ENCODE measurements at places on chromosomes 16 and 17.
A peak's percentile ranks its signal among the peaks of the same experiment; 100 is the strongest.

DNA sequence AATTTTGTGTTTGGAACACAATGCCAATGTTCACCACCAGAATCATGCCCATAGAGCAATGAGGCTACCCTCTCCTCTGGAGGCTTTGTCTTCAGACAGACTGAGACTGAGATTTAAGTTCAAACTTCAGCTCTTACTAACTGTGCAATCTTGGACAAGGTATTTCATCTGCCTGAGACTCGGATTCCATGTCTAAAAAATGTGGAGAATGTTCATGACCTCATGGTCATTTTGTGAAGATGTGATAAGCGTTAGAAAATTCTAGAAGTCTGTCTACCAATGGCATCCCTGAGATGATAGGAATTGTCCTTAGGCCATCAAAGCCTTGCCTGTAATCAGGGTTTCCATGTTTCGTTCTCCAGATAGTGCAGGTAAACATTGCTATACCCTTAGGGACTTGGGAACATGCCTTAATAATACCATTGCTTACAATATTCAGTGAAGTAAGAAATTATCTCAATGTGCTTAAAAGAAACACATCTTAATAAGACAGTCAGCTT is 388.2 kb upstream of the MAF start:
- no peak overlapping the region for H3K27ac ChIP-seq
- H3K4me1 ChIP-seq, result no peaks in the 10 kb centered on the region
- H3K4me3 ChIP-seq, result no peak overlapping the region
- H3K27me3 ChIP-seq, result no peaks in the 10 kb centered on the region
- H3K36me3 ChIP-seq, result no peaks in the 10 kb centered on the region

GRCh38 chr16:87496447-87496801 is 3.6 kb upstream of the ZCCHC14 start:
- no peaks in the 10 kb centered on the region for H3K4me1 ChIP-seq
- peak; percentile 23 for DNase-seq
- H3K4me3 ChIP-seq, result no peak overlapping the region
- H3K27me3 ChIP-seq, result no peaks in the 10 kb centered on the region
- H3K36me3 ChIP-seq, result no peaks in the 10 kb centered on the region

DNA sequence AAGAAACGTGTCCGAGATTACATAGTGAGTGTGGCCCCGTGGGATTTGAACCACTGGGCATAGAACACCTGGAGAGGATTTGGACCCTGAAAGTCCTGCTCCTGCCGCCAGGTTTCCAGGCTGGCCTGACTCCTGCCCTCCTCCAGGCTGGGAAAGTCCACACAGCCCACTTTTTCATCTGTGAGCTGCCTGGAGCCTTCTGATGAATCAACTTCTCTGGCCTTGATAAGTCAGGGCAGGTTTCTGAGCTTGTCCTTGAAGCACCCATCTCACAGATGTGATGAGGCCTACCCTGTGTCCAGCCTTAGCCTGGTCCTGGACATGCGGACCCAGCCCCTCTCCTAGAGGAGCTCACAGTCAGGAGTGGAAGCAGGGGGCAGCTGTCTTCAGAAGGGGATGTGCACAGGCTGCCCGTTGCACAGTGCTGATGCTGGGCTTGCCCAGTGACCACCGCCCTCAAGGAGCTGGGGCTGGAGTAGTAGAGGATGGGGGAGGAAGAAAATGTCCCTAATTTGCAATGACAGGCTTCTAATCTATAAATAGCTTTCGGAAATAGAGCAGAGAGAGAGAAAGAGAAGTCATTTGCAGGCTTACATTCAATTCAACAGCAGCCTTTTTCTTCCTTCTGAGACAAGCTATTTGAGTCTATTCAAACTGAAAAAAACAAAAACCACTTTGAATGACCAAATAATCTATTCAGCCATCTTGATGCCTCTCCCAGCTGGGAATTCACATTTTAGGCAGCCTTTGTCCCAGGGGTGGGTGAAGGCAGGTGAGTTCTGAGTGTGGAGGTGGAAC is 73.5 kb upstream of the DNAJA2 start:
- H3K27ac ChIP-seq, result no peak overlapping the region
- no peaks in the 10 kb centered on the region for H3K36me3 ChIP-seq
- H3K4me1 ChIP-seq, result no peaks in the 10 kb centered on the region
- no peak for DNase-seq
- no peak overlapping the region for H3K4me3 ChIP-seq

DNA sequence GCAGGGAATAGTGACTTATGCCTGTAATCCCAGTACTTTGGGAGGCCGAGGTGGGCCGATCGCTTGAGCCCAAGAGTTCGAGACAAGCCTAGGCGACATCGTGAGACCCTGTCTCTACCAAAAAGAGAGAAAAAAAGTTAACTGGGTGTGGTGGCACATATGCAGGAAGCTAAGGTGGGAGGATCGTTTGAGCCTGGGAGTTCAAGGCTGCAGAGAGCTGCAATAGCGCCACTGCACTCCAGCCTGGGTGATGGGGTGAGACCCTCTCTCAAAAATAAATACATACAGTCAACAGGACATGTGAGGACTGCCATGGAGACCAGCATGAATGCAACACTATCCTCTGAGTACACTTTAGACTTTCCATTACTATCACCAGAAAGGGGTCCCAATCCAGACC is 15.4 kb upstream of the ST6GALNAC2 start:
- H3K36me3 ChIP-seq, result no peaks in the 10 kb centered on the region
- H3K27ac ChIP-seq, result no peak overlapping the region
- H3K4me3 ChIP-seq, result no peak overlapping the region
- no peaks in the 10 kb centered on the region for H3K27me3 ChIP-seq
- DNase-seq, result peak; percentile 0

DNA sequence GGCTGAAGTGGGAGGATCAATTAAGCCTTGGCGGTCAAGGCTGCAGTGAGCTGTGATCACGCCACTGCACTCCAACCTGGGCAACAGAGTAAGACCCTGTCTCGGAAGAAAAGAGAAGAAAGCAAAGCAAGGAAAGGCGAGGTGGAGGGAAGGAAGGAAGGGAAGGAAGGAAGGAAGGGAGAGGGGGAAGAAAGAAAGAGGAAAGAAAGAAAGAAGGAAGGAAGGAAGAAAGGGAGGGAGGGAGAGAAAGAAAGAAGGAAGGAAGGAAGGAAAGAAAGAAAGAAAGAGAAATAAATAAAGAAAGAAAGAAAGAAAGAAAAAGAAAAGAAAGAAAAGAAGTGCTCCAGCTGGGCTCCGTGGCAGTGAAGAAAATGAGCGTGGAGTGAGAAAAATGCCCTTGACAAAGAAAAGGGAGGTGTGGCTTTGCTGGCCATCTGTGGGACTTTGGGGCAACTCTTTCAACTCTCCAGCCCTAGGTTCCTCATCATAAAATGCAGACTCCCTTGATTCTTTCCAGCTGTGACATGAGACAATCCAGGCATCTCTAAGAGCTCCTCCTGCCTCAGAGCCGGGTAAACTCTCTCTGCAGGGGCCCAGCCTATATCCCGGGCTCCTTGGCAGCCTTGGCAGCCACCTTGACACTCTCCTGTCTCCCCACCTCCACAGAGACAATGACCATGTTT is 2.4 kb downstream of the GSDMA start:
- no peaks in the 10 kb centered on the region for H3K36me3 ChIP-seq
- no peak overlapping the region for H3K4me3 ChIP-seq
- H3K4me1 ChIP-seq, result no peaks in the 10 kb centered on the region
- DNase-seq, result no peak
- no peak overlapping the region for H3K27ac ChIP-seq
- no peaks in the 10 kb centered on the region for H3K27me3 ChIP-seq

Data from aorta (tissue), 5 donors.